ENCODE measurements at places on chromosomes 7 and 10.

DNA sequence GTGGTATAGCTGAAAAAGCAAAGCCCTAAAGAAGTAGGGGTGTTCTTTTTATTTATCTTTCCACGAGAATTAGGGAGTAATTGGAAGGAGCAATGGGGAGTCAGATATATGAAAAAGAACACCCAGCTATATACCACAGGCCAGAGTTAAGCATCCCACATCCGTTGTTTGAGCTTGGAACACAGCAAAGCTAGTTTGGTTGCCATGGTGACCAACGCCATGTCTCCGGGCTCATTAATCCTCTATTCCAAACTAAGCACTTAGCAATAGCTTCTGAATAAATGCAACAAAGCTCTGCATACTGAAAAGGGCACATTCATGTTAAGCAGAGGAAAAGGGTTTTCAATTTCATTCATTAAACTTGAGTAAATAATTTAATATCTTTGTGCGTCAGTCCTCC lies 23.5 kb downstream of the ASB4 start:
- DNase-seq, result no peak

DNA sequence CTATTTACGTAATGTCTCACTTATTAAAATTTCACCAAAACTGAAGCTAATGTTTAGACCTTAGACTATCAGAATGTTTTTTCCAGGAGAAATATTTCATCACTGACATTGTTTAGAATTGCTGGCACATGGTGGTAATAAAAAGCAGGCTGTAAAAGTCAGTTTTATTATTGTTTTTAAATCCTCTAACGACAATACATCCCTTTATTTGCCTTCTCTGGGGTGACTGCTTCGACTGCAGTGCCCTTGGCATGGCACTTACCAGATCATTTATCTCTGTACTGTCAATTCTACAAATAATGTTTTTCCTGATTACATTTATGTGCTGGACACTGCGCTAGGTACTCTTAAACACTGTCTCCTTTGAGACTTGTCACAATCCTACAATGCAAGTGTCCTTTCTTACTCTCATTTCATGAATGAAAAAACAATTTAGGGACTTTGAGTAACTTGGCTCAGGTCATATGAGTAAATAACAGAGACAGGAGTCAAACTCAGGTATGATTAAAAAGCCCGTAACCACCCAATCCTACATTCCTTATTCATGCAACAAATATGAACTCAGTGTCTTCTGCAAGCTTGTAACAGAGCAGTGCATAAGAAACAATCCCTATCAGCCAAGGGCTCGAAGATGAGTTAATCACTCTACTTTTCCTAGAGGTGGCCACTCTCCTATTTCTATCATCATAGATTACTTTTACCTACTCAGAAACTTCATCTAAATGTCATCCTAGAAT lies 5.6 kb upstream of the ING3 start:
- DNase-seq, result no peak

DNA sequence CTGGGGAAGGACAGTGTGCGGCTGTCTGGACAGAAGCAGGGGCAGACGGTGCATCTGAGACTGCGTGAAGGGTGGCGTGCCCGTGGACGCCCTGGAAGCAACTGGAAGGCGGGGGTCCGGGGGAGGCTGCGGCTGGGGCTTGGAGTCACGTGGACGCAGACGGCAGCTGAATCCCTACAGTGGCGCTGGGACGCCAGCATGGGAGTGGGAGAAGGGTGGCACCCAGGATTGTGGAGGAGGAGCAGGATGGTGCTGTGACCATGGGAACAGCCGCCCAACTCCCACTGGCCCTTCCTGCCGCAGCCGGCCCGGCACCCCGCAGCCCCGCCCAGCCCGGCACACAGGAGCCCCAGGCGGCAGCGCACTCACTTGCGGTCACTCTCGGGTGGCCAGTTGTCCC lies 9.7 kb downstream of the INTS1 start:
- DNase-seq, result no peak

GRCh38 chr7:37198906-37199485 lies 249.7 kb downstream of the ELMO1 start:
- peak; percentile 38 for DNase-seq

- DNase-seq, result no peak
Observed at GRCh38 chr7:151923097-151923876, 33.0 kb upstream of the GALNTL5 start.

DNA sequence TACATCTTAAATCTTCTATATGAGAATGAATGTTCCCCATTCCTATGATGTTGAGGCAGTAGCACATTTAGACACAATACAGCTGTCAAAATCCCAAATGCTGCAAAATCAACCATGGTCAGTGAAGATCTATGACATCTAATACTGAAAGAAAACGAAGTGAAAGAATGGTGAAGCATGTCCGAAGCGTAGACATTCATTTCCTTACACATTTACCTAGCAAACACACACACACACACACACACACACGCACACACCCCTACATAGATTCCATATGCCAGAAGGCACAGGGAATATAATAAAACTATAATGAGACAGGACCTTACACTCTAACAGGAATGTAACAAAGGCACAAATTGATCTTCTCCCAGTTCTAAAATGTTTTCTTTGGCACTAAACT lies 32.5 kb downstream of the CCDC6 start:
- no peak for DNase-seq

GRCh38 chr10:97131181-97131628 lies 54.6 kb downstream of the SLIT1 start:
- DNase-seq, result no peak

DNA sequence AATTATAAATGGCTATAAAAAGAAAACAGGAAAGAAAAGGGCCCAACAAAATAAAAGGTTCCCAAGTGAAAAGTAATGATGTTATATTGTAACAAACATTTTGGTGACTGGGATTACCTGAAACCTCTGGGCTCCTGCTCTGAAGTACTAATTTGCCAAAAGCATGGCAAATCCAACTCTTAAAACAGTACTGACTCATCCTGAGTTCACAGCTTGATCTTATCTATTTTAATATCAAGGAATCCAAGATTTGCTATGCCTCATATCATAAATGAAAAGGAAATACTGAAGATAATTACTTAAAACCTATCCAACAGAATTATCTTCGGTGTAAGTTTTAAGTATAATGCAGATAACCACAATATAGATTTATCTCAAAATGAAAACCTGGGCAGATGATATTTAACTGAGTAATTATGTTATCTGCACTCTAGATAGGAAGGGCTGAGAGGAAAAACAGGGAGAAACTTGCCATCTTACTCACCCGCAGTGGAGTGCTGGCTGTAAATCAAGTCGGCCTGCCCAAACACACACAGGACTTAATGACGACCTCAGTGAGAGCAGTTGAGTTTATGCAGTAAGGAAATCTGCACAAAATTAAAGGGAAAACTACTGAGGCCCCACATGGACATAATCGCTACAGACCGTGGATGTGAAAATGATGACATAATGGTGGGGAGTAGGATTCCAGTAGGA lies 48.4 kb downstream of the MPP7 start:
- no peak for DNase-seq

All from NCI-H526 treated with DMSO at 0.1 percent for 48 hours (cell line).